ENCODE measurements at places on chromosomes 3 and 15.

GRCh38 chr15:93173369-93173768 is 84.4 kb upstream of the RGMA start:
- no peak for DNase-seq

GRCh38 chr3:5140230-5140621 is 18.1 kb downstream of the ARL8B start:
- no peak for DNase-seq

- no peak for DNase-seq
Observed at GRCh38 chr15:69000091-69000490, 14.4 kb upstream of the NOX5 start.

- DNase-seq, result no peak
Observed at GRCh38 chr3:73179601-73180000, 118.1 kb downstream of the EBLN2 start.

- no peak for DNase-seq
Observed at GRCh38 chr3:48686538-48687219, 964 bp upstream of the NCKIPSD start.

DNA sequence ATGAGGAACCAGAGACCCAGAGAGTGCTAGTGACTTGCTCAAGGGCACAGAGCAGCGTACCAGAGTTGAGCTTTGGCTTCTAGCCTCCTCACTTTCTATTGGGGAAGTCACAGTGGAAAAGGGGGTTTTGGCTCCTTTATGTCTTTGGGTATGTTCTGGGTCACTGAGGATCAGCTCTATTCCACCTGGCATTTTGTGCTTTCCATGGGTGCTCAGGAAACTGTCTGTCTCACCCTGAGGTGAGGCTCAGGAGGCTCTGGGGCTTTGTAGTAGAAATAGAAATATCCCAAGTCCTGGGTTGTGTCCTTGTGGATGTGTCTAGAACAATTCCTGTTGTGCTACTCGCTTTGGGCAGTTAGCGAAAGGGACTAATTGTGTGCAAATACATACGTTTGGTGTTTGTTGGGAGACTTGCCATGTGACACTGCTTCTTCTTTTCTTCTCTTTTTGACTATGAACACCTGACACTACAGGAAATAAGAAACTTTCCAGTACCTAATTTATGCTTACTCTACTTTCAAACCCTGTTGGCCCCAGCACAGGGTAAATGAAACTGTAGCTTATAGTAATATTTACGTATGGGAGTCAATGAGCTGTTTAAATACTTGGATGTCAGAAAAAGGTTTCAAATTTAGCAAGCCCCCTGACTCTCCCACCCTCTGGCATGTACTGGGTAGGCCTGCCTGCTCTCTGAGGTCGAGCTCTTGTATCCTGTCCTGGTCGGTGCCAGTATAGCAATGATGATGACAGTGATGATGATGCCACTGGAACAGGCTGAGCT is 35.6 kb downstream of the SMAD3 start:
- no peak for DNase-seq

DNA sequence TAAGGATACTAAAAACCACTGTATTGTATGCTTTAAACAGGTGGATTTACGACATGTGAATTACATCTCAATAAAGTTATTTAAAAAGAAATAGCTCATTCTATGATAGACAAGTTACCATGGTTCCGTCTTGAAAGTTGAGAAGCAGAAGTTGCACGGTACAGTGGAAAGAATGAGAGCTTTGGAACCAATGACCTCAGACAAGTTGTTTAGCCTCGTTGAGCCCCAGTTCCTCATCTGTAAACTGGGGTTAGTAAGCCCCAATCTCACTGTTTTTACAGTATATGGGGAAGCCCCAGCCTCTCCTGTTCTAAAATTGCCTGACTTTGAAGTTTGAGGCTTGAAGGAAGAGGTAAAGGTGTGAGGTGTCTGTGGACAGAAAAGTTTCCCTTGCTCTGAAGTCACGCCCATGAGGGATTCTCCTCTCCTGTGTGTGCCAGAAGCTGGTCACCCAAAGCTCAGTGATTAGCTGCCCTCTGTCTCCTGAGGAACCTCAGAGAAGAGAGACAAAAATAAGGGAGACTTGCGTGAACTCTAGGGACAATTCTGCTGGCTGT is 10.0 kb downstream of the CRYGS start:
- no peak for DNase-seq
